ENCODE measurements at places on chromosomes 7 and 10.

GRCh38 chr7:77348371-77348813 is 67.8 kb downstream of the GSAP start:
- no peak for DNase-seq

DNA sequence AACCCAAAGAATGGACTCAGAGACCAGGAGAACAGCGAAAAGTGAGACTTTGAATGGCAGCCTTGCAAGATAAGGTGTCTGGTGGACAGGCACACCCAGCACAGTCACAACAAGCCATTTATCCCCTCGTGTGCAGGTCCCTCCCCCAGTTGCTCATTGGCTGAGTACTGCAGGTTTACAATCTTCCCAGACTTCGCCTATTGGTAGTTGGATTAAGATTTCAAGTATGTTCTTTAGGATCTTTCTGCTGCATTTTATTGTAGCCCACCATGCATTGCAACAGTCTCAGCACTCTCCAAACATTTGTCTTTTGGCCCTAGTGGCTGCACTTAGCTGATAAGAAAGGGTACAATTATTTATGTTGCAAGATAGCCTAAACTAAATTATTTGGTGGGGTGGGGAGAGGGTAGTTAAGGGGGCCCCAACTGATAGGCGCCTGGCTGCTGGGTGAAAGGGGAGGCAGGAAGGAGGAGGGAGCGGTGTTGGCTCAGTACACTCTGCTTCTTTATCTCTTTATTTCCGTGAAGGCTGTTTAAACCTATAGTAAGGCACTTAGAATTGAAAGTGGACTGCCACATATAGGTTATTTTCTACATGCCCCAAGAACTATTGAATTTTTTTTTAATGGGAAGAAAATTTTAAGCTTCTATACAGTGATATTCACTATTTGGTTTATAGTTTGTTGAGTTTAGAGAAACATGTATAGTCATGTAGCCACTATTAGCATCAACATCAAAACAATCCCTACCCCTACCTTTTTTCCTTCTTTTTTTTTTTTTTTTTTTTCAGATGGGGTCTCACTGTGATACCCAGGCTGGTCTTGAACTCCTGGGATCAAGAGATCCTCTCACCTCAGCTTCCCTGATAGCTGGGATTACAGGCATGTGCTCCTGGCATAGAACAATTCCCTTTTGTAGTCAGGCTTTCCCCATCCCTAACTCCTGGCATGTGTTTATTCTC is 54.2 kb downstream of the GUSB start:
- no peak for DNase-seq

DNA sequence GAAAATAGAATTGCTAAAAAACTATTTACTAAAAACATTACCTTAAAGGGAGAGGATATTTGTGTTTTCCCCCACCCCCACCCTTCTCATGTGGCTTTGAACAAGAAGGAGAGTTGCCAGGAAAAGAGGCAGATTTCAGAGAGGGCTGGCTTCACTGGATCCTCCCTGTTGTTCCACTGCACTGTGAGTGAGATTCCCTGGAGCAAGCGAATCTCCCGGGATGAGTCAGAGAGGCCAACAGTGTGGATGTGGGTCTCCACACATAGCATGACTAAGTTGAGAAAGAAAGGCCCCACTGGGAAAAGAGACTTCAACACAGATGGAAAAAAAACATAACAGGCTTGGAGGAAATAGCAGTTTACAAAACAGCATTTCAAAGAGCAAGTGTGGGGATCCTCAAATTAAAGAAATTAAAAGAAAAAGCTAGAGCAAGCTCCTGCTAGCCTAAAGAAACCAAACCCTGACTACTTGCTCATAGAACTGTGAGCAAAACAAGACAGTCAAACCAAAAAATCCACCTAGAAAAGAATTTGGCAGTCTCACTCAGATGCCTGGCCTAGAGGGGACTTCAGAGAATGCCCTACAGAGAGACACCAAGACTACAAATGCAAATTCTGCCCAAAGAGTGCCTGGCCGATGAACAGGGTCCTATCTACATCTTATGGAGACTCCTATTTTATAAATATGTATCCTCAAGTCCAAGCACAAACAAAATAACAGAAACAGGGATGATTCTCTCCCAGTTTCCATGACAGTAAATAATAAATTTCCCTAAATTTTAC is 3.4 kb downstream of the CAV1 start:
- DNase-seq = no peak

- no peak for DNase-seq
These were observed 110.2 kb downstream of the COL13A1 start for GRCh38 chr10:69911613-69912528.

DNA sequence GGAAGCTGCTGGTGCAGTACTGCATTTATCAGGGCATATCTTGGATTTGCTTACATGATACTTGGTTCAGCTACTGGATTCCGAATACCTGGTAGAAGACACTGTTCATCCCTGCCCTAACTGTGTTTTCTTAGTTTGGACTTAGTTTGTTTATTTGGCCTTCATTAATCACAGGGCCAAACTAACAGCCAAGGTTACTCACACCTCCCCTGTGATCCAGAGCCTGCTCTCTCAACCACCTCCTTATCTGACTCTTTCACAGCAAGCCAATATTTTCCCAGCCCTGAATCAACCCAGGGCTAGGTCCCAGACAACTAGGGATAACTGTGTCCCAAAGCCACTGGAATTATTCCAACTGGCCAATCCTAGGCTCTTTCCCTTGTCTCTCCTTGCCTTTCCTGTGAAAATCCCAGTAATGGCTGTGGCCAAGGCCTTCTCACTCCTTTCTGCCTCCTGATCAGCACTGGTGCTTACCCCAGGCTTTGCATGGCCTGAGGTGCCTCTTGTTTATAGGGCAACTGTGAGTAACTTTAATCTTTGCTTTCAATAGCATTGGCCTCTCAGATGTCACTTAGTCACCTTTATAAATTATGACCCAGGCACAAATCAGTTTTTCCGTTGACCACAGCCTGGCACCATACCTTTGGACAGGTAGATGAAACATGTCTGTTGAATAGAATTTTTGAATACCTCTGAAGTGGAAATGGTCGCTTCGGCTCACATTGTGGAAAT is 9.3 kb upstream of the JCAD start:
- no peak for DNase-seq

GRCh38 chr7:67631476-67631875 is 634.8 kb downstream of the TYW1 start:
- DNase-seq = no peak

- peak; percentile 33 for DNase-seq
These were observed 1336.9 kb downstream of the XPNPEP1 start for GRCh38 chr10:108586424-108586823.

DNA sequence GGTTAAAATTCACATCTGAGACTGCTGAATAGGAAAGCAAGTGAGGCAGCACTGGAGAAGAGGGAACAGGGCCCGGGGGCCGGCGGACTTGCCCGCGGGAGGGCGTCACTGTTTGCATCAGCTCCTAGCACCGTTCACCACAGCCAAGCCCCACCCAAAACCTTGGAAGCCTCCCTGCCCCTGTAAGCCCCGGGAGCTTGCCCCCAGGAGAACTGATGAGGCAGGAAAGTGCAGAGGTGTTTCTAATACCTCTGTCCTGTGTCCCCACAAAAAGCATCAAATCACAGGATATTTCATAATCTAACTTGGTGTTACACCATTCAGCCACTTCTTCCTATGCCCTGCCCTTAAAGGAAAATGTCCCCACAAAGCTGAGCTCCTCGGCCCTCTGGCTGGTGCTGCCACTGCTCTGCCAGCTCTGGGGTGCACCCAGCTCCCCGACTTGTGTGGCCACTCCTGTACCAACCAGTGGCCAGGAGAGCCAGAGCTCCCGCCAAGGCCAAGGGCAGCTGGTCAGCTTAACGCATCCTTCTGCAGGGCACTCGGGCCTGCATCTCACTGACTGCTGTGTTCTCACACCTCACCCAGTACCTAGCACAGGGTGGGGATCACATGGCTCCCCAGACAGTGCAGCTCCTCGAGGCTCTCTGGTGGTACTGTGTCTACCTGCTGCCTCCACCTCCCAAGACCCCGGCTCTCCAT is 47.3 kb upstream of the CNPY1 start:
- no peak for DNase-seq
